HCT116 (cell line): ENCODE measurements at places on chromosomes 2 and 18. TPM values are rescaled to one million over a fixed set of nuclear protein-coding genes. Genes with fewer than 3 reads are reported as not detected.

DUSP2 gene
- 24.5 TPM for total RNA-seq

UGT1A5 gene
- not detected for total RNA-seq

CDH19 gene
- not detected for total RNA-seq

NT5DC4 gene
- 0.22 TPM for total RNA-seq

AKAIN1 gene
- not detected for total RNA-seq

PPP1R1C gene
- total RNA-seq: 17.8 TPM

DNA sequence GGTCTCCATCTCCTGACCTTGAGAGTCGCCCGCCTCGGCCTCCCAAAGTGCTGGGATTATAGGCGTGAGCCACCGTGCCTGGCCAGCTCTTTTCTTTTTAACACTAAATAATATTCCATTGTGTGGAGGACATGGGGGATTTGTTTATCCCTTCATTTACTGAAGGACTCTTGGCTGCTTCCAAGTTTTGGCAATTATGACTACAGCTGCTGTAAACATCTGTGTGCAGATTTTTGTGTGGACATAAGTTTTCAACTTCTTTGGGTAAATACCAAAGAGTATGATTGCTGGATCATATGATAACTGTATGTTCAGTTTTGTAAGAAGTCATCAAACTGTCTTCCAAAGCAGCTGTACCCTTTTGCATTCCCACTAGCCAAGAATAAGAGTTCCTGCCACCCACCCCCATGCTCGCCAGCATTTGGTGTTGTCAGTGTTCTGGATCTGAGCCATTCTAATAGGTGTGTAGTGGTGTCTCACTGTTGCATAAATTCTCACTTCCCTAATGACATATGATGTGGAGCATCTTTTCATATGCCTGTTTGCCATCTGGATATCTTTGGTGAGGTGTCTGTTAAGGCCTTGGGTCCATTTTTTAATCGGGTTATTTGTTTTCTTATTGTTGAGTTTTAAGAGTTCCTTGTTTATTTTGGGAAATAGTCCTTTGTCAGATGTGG, 52.2 kb downstream of the TNFRSF11A start:
- H3K27ac ChIP-seq: no peak overlapping the region
- H3K4me1 ChIP-seq: no peaks in the 10 kb centered on the region
- H3K27me3 ChIP-seq: no peaks in the 10 kb centered on the region
- H3K36me3 ChIP-seq: no peaks in the 10 kb centered on the region

- H3K27me3 ChIP-seq: no peaks in the 10 kb centered on the region
- H3K4me3 ChIP-seq: no peak overlapping the region
- no peak overlapping the region for H3K27ac ChIP-seq
- H3K4me1 ChIP-seq: no peaks in the 10 kb centered on the region
- no peak for DNase-seq
Measured at GRCh38 chr2:73614105-73614504, 28.1 kb downstream of the NAT8 start.

DNA sequence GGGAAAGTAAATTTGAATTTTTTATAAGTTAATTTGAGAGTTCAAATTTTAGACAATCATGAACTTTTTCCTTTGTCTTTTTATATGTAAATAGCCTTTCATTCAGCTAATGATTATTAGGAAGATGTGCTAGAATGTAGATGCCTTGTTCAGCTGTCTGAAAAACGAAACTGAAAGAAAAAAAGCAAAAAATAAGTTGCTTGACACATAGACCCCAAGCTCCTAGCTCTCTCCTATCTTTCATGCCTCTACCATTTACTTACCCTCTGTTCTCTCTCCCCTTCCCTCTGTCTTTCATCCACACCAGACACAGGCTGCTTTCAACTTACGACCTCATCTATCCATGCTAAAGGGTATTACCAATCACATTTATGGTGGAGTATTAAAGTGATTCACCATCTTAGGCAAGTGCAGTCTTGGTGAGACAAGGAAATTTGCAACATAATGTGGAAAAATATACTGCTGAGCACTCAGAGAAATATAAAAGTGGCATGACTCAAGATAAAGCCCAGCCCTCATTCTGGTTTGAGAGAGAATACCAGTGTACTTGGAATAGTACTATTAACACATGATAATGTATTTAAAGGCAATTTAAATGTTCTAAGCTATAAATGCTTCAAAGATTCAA, 425.6 kb downstream of the SUCLG1 start:
- H3K27me3 ChIP-seq: no peaks in the 10 kb centered on the region
- H3K4me1 ChIP-seq: no peaks in the 10 kb centered on the region
- no peak overlapping the region for H3K4me3 ChIP-seq
- H3K27ac ChIP-seq: no peak overlapping the region
- no peak for DNase-seq

- DNase-seq: no peak
- H3K4me3 ChIP-seq: no peak overlapping the region
- 0 out of 2 replicates have a peak, but pooled peaks cover 4% of the 10 kb centered on the region for H3K27me3 ChIP-seq
- H3K4me1 ChIP-seq: no peaks in the 10 kb centered on the region
- no peak overlapping the region for H3K27ac ChIP-seq
Measured at GRCh38 chr18:75108579-75109318, 100.2 kb downstream of the PTGR3 start.

GRCh38 chr2:192307530-192307929, 112.8 kb upstream of the TMEFF2 start:
- no peaks in the 10 kb centered on the region for H3K36me3 ChIP-seq
- no peaks in the 10 kb centered on the region for H3K4me1 ChIP-seq
- DNase-seq: no peak
- no peaks in the 10 kb centered on the region for H3K27me3 ChIP-seq
- H3K4me3 ChIP-seq: no peak overlapping the region
- H3K27ac ChIP-seq: no peak overlapping the region
